Stomach (tissue), 19 donors: ENCODE measurements at places on chromosomes 12 and 14. TPM values are rescaled to one million over a fixed set of nuclear protein-coding genes. Genes with fewer than 3 reads are reported as not detected.
A peak's percentile ranks its signal among the peaks of the same experiment; 100 is the strongest.

- DNase-seq, result peak; percentile 74
Measured at GRCh38 chr14:89041257-89041582, 216.8 kb downstream of the TTC8 start.

GRCh38 chr12:1283316-1283715 is 292.3 kb downstream of the ERC1 start:
- DNase-seq, result peak; percentile 20

GRCh38 chr12:84150201-84150600 is 762.4 kb downstream of the SLC6A15 start:
- DNase-seq, result no peak

DNA sequence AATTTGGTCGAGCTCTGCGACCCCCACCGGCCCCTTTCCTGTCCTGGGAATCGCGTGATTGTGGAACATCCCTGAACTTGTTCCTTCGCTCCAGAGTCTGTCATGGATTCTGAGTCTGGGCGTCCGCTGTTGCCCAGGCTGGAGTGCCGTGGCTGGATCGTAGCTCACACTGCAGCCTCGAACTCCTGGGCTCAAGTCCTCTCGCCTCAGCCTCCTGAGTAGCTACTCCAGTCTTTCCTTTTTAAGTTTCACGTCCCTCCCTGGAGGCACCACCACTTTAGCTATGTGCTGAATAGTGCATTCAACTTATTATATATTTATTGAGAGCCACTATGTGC is 698 bp downstream of the ACOT6 start:
- no peak for DNase-seq

GPR132 gene
- 1.7 TPM for total RNA-seq

IL31 gene
- not detected for total RNA-seq

LPAR5 gene
- total RNA-seq, result 2.8 TPM

RNU4-1 gene
- total RNA-seq, result under 0.01 TPM

CCDC59 gene
- 75.3 TPM for total RNA-seq
